ENCODE measurements at places on chromosomes 7 and 10.
A peak's percentile ranks its signal among the peaks of the same experiment; 100 is the strongest.

DNA sequence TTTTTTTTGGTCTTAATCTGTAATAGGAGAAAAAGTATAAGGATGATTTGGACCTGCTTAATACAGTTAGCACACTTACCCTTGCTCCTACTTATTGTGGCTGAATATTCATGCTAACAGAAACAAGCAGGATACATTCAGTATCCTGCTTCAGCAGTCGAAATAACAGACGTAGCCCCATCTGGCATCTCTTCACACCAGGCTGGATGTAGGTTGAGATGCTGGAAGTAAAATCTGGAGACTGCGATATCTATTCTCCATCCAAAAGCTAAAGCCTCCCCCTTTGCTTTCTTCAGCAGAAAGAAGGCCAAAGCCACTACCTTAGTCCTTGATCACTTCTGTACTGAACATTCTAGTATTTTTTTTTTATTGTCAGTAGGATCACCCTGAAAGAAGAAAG is 537.4 kb downstream of the AUTS2 start:
- DNase-seq = no peak

DNA sequence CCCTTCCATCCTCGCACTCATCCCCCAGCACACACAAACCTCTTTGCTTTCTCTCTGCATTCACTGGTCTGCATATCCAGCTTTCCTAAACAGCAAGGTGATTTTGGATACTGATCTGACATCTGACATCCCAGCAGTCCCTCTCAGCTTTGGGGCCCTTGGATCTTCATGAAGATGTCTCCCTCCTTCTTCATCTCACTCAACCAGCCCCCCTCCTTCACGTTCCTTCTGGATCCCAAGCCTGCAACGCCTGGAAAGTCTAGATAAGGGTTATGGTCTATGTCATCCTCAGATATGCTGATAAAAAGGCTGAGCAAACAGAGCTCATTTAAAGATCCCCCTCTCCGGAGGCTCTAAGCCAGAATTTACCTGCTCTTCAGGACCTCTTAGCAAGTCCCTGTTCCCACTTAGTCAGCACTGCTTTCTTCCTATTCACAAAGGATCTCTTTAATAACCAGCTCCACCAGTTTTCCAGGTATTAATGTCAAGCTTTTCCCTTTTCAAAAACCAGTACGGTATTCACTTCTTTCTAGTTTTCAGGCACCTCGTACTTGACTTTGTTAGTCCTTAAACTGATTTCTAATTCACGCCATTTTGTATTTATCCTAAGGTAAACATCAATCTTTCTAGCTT is 38.9 kb downstream of the CREB3L2 start:
- no peak for DNase-seq

- DNase-seq = no peak
These were observed 361.0 kb upstream of the CDC14C start for GRCh38 chr7:48563334-48563733.

DNA sequence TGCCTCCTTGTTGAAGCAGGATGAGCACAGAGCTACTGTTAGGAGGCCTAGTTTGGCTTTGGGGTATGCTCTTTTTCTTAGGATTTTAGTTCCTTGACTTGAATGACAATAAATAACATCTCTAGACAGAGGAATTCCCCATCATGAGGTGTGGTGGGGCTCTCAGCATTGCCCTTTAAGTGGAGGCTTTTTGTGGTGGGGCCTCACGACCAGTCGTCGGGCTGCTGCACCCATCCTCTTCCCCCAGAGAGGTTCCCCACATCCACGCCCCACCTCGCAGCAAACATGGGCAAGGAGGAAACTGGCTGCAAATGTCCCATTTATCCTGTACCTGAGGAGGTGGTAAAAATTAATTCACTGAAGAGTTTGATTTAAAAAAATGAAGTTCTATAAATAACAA is 36.1 kb upstream of the TARP start:
- DNase-seq = no peak

- DNase-seq = no peak
These were observed 16.4 kb upstream of the ELAPOR2 start for GRCh38 chr7:87075671-87076404.

- no peak for DNase-seq
These were observed 203.1 kb downstream of the TPK1 start for GRCh38 chr7:144632724-144633123.

DNA sequence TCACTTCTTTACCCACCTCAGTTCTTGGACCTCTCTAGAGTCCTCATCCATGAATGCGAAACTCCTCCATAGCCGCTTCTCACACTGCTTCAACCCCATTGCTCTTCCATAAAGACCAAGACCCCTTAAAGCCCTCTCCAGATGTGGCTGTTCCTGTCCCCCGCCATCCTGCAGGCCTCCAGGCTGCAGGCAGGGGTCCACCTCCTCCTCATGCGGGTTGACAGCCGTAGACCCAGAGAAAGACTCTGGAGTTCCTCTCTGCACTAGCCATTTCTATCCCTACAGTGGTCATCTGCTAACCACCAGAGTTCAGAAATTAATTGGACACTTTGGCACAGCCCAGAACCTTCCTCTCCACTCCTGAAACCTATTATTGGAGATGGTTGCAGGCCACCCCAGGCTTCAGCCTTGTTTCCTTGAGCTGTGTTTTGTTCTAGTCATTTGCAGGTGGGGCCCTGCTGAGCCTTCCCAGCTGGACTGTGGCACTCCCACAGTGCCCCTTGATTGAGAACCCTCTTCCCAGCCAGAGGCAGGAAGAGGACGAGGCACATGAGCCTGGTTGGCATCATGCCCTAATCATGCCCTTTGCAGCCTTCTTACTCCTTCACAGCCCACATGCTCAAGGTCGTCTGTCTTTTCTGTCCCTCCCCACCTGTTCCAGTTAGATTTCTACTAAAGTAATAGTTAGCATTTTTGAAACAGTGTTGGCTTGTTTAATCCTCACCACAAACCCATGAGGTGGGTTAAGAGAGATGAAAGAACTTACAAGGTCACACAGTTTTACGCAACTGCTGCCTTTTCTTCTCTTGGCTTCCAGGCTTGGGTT is 23.9 kb downstream of the CUL1 start:
- no peak for DNase-seq

DNA sequence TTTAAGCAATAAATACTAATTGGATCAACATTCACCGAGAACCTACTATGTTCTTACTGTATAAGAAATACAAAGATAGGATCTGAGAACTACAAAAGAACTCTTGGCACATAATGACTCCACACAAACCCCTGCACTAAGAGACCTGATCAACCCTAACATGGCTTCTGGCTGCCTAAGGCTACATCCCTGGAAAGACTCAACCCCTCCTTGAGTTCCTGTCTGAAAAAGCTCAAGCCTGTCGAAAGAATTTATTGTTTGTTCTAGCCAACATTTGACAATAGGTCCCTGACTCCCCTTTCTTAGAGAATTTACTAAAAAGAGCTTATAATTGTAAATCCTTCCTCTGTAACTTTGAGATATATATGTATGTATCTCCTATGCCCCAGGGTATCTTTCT is 125.3 kb upstream of the SGCE start:
- no peak for DNase-seq

DNA sequence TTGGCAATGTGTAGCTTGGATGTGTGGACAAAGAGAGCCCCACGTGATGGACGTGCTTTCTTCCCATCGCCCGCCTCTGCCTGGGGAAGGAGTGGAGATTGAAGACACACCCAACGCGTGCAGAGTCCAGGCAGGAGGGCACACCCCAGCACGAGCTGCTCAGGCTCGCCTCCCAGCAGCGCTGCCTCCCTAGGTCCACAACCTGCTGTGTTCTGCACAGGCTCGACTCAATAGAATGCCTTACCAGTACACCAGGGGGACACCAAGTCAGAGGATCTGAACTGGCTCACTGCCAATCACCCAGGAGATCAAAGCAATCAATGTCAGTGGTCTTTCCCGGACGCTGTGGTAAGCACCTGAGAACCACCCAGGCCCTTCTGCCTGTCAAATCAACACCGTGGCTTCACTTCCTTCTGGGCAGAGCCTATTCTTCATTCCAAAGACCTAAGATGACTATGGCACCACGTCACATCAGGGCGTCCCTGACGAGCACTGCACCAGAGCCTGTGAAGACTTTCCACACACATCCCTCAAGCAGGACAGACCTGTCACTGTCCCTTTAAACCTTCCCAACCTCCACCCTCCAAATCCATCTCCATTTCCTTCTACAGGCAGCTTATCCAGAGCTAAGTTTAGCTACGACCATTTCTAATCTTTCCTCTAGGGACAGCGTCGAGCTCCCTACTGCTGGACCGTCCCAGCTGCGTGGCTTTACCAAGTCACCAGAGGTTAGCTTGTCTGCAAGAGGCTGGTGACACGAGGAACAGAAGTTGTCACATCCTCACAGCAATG is 72.3 kb downstream of the AMZ1 start:
- peak; percentile 30 for DNase-seq

- DNase-seq = no peak
These were observed 33.0 kb downstream of the CYP26A1 start for GRCh38 chr10:93106631-93107072.

- DNase-seq = no peak
These were observed 14.6 kb downstream of the ZSCAN21 start for GRCh38 chr7:100064162-100064561.

DNA sequence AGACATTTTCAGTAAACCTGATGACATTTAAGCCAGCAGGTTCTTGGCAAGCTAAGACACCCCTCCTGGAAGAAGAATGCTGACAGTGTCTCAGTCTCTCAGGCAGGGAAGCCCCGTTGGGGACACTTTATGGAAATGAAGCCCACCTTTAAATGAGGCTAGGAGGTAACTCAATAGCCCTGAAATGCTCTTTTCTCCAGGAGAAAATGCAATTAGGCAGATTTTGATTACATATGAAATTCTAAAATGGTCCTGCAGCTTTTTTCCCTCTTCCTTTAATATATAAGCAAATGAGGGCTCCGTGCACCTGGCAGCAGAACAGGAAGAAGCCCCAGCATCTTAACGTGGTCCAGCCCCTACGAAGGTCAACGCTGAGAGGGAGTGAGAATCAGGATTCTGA is 65.8 kb upstream of the CHST15 start:
- no peak for DNase-seq
